ENCODE measurements at places on chromosomes 12 and 14.
A peak's percentile ranks its signal among the peaks of the same experiment; 100 is the strongest.

DNA sequence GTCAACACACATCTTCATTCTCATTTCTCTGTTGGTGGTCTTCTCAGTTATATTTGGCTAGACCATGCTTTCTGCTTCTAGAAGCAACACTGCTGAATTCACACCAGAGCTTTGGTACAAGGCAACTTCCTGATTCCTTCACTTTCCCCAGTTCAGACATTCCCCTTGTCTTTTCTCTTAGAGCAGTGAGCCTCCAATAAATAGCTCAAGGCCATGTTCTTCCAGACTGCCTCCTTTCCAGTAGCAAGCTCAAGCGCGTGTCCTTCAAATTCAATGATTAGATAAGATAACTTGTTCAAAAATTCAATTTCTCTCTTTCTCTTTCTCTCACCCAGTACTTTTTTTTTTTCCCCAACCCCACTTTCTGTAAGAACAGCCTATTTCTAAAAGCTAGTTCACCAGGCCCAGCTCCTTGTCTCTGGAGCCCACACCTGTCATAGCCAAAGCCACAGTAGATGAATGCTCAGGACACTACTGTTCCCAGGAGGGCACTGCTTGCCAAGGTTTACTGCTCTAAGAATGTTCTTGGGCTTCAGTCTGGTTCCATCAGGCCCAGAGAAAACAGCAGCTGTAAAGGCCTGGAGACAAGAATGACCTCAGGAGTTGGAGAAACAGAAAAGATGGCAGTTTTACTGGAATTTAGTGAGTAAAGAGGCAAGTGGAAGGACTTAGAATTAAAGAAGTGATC is 17.7 kb downstream of the TBK1 start:
- DNase-seq, result no peak

DNA sequence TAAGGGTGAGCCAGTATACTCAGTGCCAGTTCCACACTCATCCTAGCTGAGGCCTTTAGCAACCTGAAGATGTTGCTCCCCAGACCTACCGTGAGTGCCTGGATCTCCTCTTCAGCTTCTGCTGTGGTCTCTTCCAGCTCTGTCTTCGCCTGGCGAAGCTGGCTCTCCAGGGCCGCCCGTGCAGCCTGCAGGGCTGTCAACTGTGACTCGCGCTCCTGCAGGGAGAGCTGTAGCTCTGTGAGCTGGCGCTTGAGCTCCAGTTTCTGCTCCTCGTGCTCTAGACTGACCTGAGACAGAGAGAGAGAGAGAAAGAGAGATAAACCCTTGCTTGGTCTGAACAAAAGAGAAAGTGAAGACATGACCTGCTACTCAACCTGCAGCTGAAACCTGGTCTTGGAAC is 84.0 kb downstream of the PRKAB1 start:
- no peak for DNase-seq

GRCh38 chr12:51755251-51755650 is 93.3 kb downstream of the FIGNL2 start:
- DNase-seq, result no peak

GRCh38 chr12:106204312-106204711 is 43.5 kb downstream of the CKAP4 start:
- DNase-seq, result peak; percentile 44

DNA sequence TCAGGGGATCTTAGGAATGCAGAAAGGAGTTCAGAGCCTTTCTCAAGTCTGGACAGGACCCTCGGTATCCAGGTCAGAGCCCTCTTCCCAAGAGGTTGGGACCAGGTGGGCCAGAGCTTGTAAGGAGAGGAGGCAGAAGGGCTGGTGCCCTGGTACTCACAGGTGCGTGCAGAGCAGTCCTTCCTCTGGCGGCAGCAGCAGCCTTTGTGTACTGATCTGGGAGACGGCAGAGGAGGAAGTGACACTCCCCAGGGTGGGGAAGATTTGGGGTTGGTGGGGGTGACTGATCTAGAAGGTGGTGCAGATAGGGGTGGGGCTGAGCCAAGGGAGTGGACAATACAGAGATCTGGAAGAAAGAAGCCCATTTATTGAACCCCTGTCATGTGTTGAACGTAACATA is at the start of gene ITGB7:
Gene ITGB7, minus strand, starts transcription at position 210 of the 400 bp plus-strand sequence. CDS start 6,808 bp downstream, outside the sequence.
- DNase-seq, result no peak

DNA sequence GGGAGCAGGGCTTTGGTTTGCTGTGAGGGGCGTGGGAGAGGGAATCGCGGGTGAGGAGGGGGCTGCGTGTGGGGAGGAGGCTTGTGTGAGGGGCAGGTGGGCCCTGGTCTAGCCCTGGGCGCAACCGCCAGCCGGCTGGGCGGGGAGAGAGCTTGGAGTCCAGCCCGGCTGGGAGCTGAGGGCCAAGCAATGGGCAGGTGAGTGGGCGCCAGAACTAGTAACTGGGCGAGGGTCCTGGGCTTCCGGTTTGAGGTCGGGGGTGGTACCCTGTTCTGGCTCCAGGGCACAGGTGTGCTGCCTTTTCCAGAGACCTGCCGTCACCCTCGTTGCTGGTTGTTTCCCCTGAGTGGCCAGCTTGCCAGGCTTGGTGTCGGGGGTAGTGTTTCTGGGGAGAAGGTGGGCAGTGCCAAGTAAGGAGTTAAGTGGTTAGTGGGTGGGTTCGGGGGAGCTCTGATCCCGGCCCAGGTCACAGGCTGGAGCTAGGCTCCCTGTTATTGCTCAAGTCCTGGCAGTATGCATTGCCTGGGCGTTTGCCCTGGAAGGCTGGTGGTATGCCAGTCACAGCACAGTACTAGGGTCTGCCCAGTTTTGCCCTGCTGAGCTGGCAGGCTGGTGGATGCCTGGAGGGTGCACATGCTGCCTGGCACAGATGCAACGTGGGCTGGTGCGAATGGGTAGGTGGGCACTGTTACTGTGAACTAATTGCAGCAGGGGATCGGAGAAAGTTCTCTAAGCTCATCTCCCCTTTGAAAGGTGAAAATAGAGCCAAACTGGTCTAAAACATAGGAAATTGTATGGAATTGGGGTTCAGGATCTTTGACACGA is 683 bp downstream of the CIPC start:
- DNase-seq, result peak; percentile 3

GRCh38 chr12:49328816-49329215 is 5.8 kb downstream of the TROAP start:
- DNase-seq, result no peak
